ENCODE measurements at places on chromosomes 7 and 10. TPM values are rescaled to one million over a fixed set of nuclear protein-coding genes. Genes with fewer than 3 reads are reported as not detected.

The SORCS3 gene
- 0.05 TPM for total RNA-seq

DNA sequence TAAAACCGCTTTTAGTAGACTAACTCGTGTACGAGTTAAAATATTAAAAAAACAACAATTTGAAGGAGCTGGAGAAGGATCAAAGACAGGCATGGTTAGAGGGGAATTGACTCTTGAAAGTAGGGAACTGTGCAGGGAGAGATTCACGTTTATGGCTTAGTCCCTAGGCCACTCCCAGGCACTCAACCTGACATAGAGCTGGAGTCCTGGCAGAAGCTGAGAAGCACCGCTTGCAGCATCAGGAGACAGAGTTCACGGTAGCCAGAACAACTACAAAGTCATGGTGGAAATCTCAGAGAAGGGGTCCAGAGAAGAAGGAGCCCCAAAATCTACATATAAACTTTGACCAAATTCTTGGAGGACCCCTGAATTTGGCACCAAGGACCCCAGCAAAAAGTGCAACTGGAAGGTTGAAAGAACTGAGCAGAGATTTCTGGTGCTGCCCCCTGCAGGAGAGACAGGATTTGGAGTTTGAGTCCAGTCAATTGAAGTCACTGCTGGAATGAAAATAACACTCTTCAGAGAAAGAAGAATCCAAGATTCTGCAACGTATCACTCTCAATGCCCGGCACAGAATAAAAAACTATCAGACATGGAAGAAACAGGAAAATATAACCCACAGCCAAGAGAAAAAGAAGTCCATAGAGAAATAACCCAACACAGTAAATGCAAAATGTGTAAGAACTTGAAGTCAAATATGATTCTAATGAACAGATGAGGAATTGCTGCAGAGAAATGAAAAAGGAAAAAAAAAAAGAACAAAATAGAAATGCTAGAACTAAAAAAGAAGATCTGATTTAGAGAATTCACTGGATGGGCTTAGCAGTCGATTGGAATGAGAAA lies 493.3 kb upstream of the PODXL start:
- DNase-seq = peak; percentile 37

- no peak for DNase-seq
Observed at GRCh38 chr10:114349522-114350215, 54.6 kb downstream of the AFAP1L2 start.

The DPP6 gene
- total RNA-seq = not detected

- DNase-seq = no peak
Observed at GRCh38 chr10:7301006-7301778, 109.6 kb downstream of the SFMBT2 start.

The TYW1B gene
- 1.7 TPM for total RNA-seq

GRCh38 chr10:82813856-82814255 lies 938.9 kb downstream of the NRG3 start:
- peak; percentile 52 for DNase-seq

The CLRN3 gene
- total RNA-seq = not detected

DNA sequence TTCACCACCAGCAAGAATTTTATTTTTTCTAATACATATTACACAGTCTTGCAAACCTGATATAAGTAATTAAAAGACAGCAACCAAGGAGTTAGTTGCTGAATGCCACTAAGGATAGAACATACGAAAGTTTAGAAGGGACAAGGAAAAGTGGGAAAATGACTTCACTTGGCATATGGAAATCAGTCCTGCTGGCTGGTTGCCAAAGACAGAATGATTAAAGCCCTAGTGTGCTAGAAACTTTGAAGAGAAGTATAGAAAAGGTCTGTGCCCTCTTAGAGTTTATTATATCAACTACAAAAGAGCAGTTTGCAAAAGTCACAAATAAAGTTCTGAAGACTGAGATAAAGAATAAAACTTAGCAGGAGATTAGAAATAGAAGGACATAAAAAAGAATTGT lies 5.8 kb upstream of the YAE1 start:
- no peak for DNase-seq

GRCh38 chr10:4291990-4292389 lies 507.0 kb upstream of the KLF6 start:
- no peak for DNase-seq

The NUTM2E gene
- total RNA-seq = not detected

DNA sequence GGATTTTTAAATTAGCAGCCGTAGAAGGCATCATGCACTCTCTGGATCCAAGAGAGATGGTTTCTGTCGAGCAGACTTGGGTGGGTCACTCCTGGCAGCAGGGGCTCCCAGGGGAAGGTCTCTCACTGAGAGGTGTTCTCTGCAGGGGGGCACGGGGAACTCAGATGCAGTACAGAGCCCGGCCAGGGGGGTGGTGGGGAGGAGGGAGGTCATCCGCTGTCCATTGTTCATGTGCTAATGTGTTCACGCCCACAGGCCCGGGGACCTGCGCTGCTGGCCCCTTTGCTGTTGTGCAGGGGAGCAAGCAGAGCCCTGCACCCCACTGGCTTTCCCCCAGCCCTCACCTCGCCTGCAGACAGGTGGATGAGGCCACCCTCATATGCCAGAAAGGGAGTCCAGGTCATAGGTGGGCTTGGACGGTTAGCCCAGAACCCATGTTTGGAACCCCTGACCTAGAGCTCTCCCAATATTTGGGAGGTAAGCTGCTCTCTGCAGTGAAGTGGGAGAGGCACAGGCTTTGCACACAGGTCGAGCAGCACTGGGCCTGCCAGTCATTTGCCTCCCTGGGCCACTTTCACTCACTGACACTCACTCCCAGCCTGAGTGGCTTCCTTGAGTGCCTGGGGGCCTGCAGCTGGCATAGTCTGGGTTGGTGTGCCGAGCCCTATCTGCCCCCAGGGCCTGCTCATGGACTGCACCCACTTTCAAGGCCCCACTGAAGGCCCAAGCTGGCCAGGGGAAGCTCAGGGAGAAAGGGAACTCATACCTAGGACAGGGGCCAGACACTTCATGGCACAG lies 12.6 kb upstream of the TBRG4 start:
- DNase-seq = no peak

The NEBL gene
- 0.42 TPM for total RNA-seq

GRCh38 chr10:84493951-84494848 lies 165.8 kb downstream of the CCSER2 start:
- DNase-seq = peak; percentile 89

DNA sequence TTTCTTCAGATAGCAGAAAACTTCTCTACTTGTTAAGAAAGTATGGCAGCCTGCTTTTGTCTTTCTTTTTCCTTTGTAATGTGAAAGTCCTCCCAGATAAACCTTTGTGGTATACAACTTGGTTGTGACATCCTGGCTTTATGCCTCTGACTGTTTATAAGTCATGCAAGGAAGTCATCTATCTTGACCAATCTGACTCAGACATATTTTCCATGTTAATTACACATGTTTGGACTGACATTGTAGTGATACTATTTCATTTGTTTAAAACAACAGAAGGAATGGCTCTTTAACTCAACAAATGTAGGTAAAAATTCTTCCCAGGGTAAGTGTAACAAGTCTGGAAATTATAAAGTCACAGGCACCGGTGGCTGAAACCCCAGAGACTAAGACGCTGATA lies 341.6 kb upstream of the MEOX2 start:
- peak; percentile 52 for DNase-seq

DNA sequence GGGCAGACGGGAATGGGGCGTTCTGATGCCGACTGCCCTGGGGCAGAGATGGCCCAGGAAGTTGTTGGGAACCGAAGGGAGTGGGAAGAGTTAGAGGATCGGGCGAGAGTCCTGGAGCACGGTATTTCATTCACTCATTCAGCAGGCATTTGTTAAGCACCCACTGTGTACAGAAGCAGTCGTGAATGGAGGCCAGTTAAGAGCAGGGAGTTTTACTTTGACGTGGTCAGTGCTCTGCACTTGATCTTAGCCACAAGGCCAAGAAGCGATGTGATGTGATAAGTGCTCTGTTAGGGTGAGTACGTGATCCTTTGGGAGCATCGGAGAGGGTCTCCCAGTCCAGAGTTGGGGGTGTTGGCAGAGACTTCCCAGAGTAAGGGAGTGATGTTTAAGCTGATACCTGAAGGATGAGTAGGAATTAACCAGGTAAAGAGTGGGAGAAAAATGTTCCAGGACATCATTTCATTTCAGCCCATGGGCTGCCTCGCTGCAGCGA lies 890 bp downstream of the ZFYVE27 start:
- no peak for DNase-seq

The OGA gene
- total RNA-seq = 42.5 TPM

GRCh38 chr10:9786101-9786500 lies 1231.6 kb upstream of the CELF2 start:
- peak; percentile 81 for DNase-seq
